GDM1 (cell line): ENCODE measurements at places on chromosomes 7 and 10.

GRCh38 chr10:48838834-48839233 is 100.8 kb downstream of the LRRC18 start:
- no peak for DNase-seq

DNA sequence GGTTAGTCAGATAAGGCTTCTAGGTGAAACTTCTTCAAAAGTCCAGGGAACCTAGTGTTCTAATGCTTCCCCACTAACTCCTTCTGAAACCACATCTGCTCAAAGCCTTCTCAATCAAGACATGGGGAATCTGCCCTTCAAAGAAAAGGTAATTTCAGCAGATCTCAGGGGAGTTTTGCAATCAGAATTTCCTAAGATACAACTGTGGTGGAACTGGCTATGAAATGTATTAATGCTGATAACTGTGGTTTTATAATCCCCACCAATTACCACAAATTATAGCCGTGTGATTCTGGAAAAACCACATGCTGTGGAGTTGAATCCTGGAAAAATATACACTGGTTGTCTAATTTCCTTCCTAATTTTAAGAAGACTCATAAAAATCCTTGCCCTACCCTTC is 233.8 kb downstream of the SORCS1 start:
- no peak for DNase-seq

DNA sequence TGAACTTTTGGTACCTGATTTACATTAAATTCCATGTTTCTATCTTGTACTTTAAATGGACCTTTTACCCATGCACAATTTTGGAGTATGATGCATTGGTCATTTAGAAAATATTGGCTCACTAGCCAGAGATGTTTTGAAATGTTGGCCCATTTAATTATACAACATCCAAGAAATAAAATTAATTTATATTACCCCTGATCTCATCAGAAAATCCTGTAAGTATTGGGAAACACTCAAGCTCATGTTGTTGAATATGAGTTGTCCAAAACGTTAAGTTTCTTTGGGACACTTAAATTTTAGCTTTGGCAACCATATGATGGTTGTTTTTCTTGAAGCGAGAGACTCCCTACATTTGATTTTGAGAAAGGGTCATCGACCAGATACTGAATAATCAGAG is 492.7 kb downstream of the RPS24 start:
- no peak for DNase-seq

DNA sequence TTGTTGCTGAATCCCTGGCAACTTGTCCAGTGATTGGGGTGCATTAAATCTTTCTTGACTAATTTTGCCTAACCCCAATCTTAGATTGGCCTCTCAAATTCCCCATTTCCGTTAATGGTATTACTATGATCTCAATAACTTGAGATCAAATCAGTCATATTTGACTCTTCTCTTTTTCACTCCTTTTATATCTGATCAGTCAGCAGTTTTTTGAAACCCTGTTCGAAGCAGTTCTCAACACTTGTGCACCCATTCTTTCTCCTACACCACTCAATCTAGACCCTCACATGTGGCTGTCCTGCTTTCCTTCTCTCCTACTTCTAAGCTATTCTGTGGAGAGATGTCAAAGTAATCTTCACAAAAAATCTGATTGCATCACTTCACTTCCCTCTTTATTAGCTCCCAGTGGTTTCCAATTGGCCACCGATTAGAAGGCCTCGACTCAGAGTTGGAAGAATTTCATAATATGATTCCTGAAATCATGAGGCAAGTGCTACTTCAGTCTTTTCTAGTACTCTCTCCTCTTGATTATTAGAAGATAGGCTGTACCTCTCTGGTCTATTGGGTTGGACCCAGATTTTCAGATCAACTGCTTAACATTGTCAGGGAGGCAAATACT is 128.9 kb downstream of the ZNF365 start:
- DNase-seq: no peak

DNA sequence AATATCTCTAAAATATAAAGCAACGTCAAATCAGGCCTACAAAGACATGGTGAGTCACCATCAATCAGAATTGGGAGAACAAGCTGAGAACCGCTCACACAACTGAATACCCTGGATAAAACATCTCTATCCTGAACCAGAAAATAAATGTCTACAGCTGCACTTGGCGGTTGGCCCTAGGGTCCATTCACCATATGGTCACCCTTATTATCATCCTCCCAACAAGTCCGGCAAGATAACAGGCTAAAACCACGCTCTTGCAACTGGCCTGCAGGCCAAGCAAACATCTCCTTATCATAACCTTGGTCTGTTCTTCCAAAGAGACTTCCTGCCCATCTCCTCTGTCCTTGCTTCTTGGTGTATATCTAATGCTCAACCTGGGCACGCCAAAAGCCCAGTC is 310.7 kb downstream of the CALN1 start:
- no peak for DNase-seq

DNA sequence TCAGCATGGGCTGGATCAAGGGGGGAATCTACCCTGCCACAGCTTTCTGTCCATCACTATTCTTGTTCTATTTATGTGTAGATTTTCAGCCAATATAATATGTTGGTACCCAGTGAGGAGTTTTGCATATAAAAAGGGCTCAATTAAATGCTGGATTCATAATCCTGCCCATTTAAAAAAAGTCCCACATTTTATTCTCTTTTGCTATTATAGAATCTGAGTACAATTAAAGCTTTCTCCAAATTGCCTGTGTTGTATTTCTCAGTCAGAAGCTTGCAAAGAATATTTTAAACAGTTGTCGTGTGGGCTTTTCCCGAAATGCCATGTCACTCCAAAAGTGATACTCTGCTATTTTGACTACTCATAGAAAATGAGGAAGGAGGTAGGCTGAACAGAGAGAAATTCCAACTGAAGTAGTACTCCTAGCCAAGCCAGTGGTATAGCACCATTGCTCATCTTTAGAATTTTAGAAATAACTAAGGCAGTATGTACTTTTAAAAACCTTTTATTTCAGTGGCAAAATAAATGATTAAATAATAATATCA is 108.3 kb upstream of the HDAC9 start:
- DNase-seq: no peak

- DNase-seq: no peak
Measured at GRCh38 chr7:44216521-44217222, 15.9 kb downstream of the YKT6 start.

GRCh38 chr7:111264981-111265380 is 174.1 kb downstream of the LRRN3 start:
- DNase-seq: no peak

- DNase-seq: no peak
Measured at GRCh38 chr7:151810441-151811232, 66.3 kb downstream of the PRKAG2 start.

GRCh38 chr7:22301790-22302189 is 55.2 kb downstream of the RAPGEF5 start:
- no peak for DNase-seq

DNA sequence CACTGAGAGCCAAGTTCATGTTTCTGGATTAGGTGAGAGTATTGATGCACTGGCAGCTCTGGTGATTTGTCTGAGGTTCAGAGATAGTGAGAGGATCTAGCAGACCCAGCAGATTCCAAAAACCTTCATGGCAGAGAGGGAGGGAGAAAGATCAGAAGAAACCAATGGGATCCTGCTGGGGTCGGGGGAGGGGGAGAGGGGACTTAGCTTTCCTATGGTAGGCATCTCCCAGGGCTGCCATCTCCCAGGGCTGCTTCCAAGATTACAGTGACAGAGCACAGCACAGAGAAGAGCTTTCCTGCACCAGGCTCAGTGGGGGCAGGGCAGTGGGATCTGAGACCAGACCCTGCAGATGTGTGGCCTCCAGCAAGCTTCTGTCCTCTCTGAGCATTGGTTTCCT is 76.8 kb upstream of the GDF10 start:
- no peak for DNase-seq

DNA sequence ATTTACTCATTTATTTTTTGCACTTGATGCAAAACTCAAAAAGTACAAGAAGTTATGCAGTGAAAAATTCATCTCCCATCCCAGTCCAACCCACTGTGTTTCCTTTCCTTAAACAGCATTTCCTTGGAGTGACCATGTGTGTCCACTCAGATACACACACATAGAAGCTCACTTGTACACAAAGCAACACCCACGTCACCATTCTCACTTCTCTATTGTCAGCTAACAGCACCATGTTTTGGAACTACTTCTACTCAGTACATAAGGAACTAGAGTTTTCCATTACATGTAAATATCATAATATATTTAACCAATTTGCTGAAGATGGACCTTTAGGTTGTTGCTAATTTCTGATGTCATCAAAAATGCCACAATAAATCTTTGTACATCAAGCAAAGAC is 167.6 kb downstream of the GRID1 start:
- no peak for DNase-seq

GRCh38 chr10:86265236-86265894 is 101.2 kb downstream of the GRID1 start:
- DNase-seq: no peak

DNA sequence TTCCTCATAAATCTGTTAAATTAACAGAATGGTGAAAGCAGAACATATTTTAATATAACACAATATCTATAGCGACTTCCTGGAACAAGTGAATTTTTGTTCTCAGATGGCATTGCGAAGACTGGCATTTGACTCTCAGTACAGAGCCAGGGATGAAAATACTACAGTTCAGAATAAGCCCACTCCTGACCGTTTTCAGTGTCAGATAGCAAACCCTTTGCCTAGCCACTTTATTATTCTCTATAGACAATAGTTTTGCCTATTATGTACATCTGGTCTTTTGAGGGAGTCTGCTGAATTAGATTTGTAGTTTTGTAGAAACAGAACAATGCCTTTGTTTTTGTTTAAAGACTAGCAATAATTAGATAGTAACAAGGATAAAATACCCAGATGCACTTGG is 2.3 kb downstream of the MINPP1 start:
- DNase-seq: no peak

GRCh38 chr10:126929391-126929790 is 24.2 kb downstream of the DOCK1 start:
- DNase-seq: no peak

- no peak for DNase-seq
Measured at GRCh38 chr10:71390461-71390835, 6.3 kb upstream of the CDH23 start.

DNA sequence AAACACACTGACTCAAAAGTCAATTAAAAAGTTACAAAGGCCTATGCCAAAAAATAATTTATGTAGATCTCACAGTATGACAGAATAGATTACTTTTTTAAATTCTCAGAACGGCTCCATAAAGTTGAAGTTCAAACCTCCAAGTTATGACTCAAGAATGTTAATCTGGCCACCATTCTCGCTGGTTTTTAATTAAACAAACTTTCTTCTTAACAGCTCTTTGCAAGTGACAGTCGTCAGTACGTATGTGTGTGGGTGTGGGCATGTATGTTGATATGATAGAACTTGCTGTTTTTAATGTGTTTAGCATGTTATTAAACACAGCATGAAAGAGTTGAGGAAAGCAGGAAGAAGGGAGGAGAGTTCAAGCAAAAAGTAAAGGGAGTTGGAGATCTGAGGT is 18.5 kb downstream of the PRKCQ start:
- no peak for DNase-seq

- no peak for DNase-seq
Measured at GRCh38 chr10:7417807-7418206, 7.0 kb upstream of the SFMBT2 start.

DNA sequence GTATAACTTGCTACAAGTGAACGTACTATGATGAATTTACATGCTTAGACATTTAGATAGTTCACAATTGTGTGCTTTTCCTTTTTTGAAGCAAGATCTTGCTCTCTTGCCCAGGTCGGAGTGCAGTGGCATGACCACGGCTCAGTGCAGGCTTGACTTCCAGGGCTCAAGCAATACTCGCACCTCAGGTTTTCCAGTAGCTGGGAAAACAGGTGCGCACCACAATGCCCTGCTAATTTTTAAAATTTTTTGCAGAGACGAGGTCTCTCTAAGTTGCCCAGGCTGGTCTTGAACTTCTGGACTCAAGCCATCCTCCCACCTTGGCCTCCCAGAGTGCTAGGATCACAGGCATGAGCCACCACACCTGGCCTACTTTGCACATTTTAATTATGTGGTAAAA is 1.8 kb downstream of the GPR15LG start:
- DNase-seq: no peak

DNA sequence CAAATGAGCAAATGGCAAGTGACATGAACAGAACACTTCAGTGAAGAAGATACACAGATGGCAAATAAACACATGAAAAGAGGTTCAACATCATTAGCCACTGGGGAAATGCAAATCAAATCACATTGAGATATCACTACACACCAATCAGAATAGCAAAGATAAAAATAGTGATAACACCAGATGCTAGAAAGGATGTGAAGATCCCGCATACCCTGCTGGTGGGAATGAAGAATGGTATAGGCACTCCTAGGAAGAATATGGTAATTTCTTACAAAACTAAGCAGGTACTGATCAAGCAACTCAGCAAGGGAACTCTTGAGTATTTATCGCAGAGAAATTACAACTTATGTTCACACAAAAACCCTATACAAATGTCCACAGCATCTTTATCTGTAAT is 11.2 kb downstream of the LAMB4 start:
- DNase-seq: no peak

DNA sequence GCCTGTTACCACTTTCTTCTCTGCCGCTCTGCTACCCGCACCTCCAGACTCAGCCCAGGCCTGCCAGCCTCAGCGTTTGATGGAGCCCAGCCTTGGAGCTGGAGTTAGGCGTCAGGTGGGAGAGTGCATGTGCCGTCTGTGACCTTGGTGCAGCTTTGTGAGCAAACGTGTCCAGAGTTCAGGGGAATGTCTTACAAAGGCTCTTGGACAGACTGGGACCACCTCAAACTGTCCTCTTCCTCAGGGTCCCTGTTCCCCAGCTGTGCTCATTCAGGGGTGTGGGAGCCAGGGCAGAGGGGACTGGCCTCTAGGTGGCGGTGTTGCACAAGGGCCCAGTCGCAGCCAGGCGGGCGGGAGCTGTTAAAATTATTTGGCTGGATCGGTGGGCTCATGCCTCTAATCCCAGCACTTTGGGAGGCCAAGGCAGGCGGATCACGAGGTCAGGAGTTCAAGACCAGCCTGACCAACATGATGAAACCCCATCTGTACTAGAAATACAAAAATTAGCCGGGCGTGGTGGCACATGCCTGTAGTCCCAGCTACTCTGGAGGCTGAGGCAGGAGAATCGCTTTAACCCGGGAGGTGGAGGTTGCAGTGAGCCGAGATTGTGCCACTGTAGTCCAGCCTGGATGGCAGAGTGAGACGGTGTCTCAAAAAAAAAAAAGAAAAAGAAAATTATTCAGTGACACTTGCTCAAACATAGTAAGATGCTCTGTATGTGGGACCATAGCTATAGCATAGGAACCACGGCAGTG is 89.2 kb downstream of the ADCY1 start:
- DNase-seq: no peak

- DNase-seq: peak; percentile 17
Measured at GRCh38 chr7:45923290-45923689, 2.2 kb upstream of the IGFBP3 start.

- no peak for DNase-seq
Measured at GRCh38 chr10:52877451-52877850, 104.9 kb upstream of the MBL2 start.
